ENCODE measurements at places on chromosomes 4 and X.

DNA sequence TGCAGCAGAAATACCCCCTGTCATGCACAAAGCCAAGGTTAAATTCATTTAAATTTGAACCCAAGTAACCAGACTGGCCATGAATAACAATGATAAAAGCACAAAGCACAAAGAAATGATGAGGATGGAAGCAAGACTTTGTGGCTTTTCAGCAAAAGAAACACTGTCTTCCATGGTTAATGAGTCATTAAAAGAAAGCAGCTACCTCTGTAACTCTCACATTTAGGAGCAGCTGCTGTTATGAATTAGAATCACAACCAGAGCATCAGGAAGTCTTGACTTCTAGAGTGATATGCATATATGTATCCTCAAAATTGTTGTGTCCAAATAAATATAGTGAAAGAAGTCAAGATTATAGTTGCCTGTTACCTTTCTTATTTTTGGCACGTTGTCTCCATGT is 70.7 kb upstream of the RPS6KA6 start:
- no peak for DNase-seq

GRCh38 chr4:140331245-140331644 is 42.2 kb upstream of the SCOC start:
- no peak for DNase-seq

- no peak for DNase-seq
Measured at GRCh38 chr4:78529569-78530209, 21.9 kb upstream of the ANXA3 start.

DNA sequence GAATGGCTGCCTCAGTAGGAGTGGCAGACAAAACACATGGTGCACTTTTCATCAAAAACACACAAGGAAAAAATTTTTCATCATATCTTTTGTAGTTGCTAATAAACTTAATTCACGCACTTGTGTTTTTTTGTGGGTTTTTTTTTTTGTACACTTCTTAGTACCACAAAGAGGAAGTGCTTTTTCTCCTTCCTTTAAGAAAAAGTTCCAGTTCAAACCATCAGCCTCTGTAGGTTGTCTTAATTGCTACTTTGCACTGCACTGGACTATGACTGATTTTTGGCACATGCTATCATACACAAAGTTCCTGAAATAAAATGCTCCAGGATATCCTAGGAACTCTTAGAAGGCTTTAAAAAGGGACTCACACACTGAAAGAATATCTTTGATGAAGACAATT is at the start of gene PHEX:
TSS of gene PHEX (plus strand) at position 242 of the 400 bp plus-strand sequence. CDS start 681 bp downstream, outside the sequence.
- DNase-seq, result no peak

GRCh38 chr4:53646795-53647194 is 55.5 kb upstream of the LNX1 start:
- no peak for DNase-seq
